Occipital lobe (tissue), 3 donors: ENCODE measurements at places on chromosomes 12 and 14.

DNA sequence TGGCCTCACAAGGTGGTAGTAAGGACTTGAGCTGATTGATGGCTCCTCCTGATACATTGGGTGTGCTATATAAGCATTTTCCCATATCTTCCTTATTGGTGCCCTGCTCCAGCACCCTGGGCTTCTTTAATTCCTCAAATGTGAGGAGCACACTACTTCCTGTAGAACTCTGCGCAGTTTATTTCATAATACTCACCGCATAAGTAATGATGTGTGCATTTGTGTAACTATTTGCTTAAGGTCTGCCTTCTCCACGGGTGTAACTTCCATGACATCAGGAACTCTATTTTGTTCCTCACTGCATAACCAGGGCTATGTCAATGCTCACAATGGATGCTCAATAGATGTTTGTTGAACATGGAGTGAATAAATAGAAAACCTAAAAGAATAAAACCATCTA is 392.2 kb downstream of the SEC23A start:
- no peak for DNase-seq

DNA sequence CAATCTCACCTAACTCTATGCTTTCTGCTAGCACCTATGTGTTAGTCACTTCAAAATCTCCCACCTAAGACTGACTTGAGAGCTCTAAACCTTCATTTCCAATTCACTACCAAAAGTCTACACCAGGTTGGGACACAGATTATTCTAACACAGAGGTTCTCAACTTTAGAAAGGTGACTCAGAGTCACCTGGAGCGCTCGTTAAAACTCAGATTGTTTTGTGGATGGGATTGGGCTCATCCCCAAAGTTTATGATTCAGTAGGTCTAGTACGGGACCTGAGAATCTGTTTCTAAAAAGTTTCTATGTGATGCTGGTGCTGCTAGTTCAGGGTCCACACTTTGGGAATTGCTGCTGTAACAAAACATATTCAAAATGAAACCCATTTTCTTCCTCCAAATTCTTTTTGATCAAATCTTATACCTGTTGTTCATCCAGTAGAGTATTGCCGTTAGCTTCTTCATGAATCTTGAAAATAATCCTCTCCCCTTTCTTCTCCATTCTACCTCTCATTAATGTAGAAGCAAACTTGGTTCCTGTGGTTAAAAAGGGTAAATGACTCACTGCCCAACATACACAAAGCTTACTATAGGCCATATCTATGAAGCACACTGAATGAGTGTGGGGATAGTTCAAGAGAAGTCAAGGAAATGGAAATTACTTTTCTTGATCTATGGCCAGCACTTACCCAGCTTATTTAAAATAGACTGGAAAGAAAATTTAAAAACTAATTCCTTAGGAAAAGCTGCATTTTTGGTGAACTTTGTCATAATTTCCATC is 206.7 kb downstream of the KIF21A start:
- DNase-seq = no peak

- no peak for DNase-seq
Observed at GRCh38 chr12:118874698-118875548, 106.4 kb upstream of the SRRM4 start.

DNA sequence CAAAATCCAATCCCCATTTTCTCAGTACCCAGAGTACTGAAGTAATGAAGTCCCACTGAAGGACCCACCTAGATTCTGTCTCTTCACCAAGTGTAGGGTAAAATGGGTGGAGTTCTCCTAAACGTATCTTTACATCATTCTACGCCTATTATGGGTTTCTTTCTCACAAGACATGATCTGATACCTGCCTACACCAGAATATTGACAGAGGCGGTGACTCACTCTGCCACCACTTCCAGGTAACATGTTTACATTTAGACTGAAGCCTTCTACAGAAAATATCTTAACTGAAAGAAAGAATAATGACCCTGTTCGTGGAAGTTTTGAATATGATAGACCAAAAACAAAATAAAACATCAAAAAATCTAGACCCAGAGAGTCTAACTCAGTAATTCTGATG is 89.8 kb downstream of the BTG1 start:
- DNase-seq = no peak

DNA sequence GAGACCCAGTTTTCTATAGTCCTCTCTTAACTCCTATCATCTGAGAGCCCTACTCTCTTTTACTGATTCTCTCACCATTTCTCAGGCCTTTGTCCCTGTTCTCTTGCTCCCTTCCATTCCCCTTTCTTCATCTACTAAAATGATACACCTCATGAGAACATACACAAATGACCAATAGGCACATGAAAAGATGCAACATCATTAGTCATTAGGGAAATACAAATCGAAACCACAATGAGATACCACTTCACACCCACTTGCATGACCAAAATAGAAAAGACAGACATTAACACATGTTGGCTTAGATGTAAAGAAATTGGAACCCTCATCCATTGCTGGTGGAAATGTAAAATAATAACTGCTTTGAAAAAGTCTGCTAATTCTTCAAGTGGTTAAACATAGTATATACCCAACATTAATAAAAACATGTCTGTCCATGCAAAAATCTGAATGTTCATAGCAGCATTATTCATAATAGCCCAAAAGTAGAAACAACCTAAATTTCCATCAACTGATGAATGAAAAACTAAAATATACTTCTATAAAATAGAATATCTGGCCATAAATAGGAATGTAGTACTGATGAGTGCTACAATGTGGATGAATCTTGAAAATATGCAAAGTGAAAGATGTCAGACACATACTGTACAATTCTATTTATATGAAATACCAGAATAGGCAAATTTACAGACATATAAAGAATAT is 66.0 kb downstream of the DENND5B start:
- DNase-seq = no peak

GRCh38 chr12:45400991-45401390 is 185.1 kb downstream of the ANO6 start:
- no peak for DNase-seq
